ENCODE measurements at places on chromosomes 2 and 18.

- no peak overlapping the region for H3K27ac ChIP-seq
- no peaks in the 10 kb centered on the region for H3K27me3 ChIP-seq
- H3K4me1 ChIP-seq, result peaks cover 5% of the 10 kb centered on the region
- H3K4me3 ChIP-seq, result no peak overlapping the region
- peaks cover 5% of the 10 kb centered on the region for H3K36me3 ChIP-seq
- DNase-seq, result no peak
Observed at GRCh38 chr2:186558512-186559276, 31.2 kb upstream of the ITGAV start.

DNA sequence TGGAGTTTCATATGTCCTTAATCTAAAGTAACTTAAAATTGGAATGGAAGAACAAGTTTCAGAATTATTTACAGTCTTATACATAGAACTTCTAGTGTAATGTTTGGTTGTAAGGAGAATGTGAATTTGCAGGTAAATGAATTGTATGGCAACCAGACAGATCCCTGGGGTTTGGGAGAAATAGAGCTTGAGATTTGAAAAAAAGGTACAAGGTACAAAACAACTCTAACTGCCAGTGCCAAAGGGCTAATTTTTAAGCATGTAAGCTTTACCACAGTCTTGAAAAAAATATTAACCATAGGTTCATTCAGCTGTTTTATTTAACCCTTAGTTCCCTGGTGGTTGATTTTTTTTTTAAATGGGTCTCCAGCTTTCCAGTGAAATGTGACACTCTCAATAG lies 103.3 kb downstream of the ICA1L start:
- no peak overlapping the region for H3K27ac ChIP-seq
- DNase-seq, result no peak
- H3K36me3 ChIP-seq, result peaks cover 21% of the 10 kb centered on the region
- H3K27me3 ChIP-seq, result no peaks in the 10 kb centered on the region
- no peak overlapping the region for H3K4me3 ChIP-seq
- H3K4me1 ChIP-seq, result no peaks in the 10 kb centered on the region

DNA sequence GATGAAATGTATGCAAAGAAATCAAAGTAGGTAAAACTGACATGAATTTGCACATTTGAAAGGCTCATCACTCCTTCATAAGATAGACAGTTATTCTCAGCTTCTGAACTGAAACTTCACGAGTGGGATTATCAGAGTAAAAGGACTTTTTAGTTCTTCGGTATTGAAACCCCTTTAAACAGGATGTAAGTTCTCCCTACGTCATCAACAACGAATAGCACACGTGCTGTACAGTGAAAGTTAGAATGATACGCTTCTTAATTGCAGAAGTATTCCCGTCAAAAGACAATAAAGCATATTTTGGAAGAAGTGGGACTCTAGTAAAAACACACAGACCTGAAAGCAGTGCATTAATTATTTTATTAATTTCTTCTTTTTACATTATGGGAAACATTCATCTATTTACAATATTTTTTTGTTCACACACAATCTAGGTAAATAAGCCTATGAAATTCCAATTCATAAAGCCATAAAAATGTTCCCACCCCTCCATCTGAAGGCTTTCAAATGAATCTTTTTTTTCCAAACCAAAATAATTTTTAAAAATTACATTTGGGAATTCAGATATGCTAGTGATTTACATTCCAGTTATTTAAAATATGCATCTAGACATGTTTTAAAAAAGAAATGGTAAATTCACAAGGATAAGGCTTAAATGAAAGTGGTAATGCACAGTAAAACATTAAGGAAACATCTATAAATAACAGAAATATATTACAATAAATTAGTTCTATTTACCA lies 45.9 kb downstream of the TGIF1 start:
- no peak for DNase-seq
- H3K27ac ChIP-seq, result no peak overlapping the region
- H3K4me3 ChIP-seq, result no peak overlapping the region

- no peaks in the 10 kb centered on the region for H3K36me3 ChIP-seq
- DNase-seq, result no peak
- peaks cover 20% of the 10 kb centered on the region for H3K4me1 ChIP-seq
- H3K27me3 ChIP-seq, result no peaks in the 10 kb centered on the region
- H3K27ac ChIP-seq, result no peak overlapping the region
Observed at GRCh38 chr2:217440000-217440399, 562.8 kb downstream of the TNS1 start.

- H3K27ac ChIP-seq, result no peak overlapping the region
- H3K36me3 ChIP-seq, result no peaks in the 10 kb centered on the region
- no peaks in the 10 kb centered on the region for H3K27me3 ChIP-seq
- peaks cover 18% of the 10 kb centered on the region for H3K4me1 ChIP-seq
Observed at GRCh38 chr2:227095346-227095745, 68.7 kb downstream of the COL4A4 start.

DNA sequence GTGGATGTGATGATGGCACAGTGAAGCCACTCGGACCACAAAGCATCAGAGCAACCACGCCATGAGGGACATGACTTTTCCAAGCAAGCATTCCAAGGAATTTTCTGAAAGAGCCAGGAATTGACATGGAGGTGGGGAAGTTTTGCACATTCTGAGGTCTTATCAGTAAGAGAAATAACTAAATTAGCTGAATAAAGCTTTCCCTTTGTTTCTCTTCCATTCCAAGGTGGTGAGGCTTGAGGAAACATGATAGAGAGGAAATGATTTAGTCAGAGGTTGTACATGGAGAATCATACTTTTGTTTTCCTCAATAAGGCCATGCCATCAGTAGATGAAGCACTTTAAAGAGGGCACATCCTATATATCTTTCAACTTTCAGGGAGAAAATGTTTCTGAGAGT lies 115.7 kb upstream of the MMADHC start:
- no peak overlapping the region for H3K4me3 ChIP-seq
- no peak overlapping the region for H3K27ac ChIP-seq
- peaks cover 4% of the 10 kb centered on the region for H3K4me1 ChIP-seq
- H3K27me3 ChIP-seq, result no peaks in the 10 kb centered on the region
- DNase-seq, result no peak

DNA sequence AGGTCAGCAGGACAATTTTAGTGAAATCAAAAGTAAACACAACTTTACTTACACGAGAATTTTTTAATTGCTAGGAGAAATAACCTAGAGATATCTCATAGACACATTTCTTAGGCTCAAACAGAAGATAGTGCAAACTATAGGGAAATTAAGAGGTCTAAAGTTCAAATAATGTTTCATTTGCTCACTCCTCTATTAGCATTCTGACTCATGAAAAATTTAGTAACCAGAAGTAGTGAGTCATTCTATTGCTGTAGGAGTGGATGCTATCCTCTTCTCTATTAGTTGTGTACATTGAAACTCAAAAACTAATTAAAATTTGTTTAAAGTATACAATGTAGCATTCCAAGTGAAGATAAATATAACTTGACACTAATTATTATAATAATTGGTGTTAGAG lies 908.3 kb upstream of the TMEFF2 start:
- H3K4me1 ChIP-seq, result no peaks in the 10 kb centered on the region
- H3K27me3 ChIP-seq, result no peaks in the 10 kb centered on the region
- no peak for DNase-seq

- H3K4me1 ChIP-seq, result peaks cover 14% of the 10 kb centered on the region
- H3K27me3 ChIP-seq, result peaks cover 62% of the 10 kb centered on the region
- peak overlapping the region; percentile 77 for H3K4me3 ChIP-seq
- H3K27ac ChIP-seq, result no peak overlapping the region
- DNase-seq, result no peak
Observed at GRCh38 chr2:45653122-45653913, 1.8 kb downstream of the PRKCE start.

GRCh38 chr18:52531836-52532235 lies 191.8 kb downstream of the DCC start:
- H3K4me1 ChIP-seq, result peaks cover 1% of the 10 kb centered on the region
- no peak for DNase-seq
- no peaks in the 10 kb centered on the region for H3K36me3 ChIP-seq
- no peak overlapping the region for H3K4me3 ChIP-seq

DNA sequence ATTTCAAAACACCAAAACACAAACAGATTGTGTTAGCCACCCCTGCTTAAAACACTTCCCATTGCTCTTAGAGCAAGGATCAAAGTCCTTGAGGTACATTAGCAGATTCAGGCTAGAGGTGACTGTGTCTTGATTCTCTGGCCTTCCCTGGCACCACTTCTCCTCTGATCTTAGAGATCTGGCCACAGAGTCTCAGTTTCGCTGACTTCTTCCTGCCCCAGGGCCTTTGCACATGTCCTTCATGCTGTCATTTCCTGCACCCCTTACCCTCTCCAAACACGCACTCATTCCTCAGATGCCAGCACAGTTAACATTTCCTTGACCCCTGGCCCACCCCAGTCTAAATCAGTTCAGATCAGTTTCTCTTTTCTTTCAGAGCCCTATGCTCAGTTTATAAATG lies 16.9 kb downstream of the CXCR4 start:
- no peak for DNase-seq
- H3K27ac ChIP-seq, result no peak overlapping the region
- peaks cover 3% of the 10 kb centered on the region for H3K27me3 ChIP-seq
- no peak overlapping the region for H3K4me3 ChIP-seq

GRCh38 chr2:201947287-201947686 lies 86.4 kb upstream of the FZD7 start:
- peaks cover 15% of the 10 kb centered on the region for H3K4me1 ChIP-seq
- no peaks in the 10 kb centered on the region for H3K36me3 ChIP-seq
- H3K27me3 ChIP-seq, result peaks cover 8% of the 10 kb centered on the region
- DNase-seq, result no peak

- H3K27ac ChIP-seq, result no peak overlapping the region
- DNase-seq, result no peak
- no peak overlapping the region for H3K4me3 ChIP-seq
- no peaks in the 10 kb centered on the region for H3K4me1 ChIP-seq
- no peaks in the 10 kb centered on the region for H3K36me3 ChIP-seq
Observed at GRCh38 chr2:159971365-159972152, 90.9 kb downstream of the PLA2R1 start.

GRCh38 chr2:154960802-154961583 lies 262.5 kb downstream of the KCNJ3 start:
- H3K27me3 ChIP-seq, result no peaks in the 10 kb centered on the region
- no peak overlapping the region for H3K4me3 ChIP-seq
- no peak for DNase-seq
- peaks cover 8% of the 10 kb centered on the region for H3K4me1 ChIP-seq

DNA sequence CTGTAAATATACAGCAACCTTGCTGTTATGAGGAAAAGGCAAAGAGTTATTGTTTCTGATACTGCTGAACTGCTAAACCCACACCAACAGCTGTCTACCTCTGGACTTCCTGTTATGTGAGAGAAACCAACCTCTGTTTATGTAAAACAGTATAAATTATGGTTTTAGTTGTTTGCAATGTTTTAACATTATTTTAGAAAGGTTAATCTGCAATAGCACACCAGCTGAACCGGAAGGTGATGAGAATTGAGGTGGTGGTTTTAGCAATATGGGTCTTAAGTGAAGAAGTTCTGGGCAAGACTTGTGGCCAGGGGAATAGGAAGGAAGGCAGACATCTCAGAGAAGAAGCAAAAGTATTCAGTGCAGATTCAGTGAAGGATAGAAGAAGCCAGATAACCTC lies 237.8 kb downstream of the PLCL1 start:
- H3K4me3 ChIP-seq, result no peak overlapping the region
- H3K36me3 ChIP-seq, result peaks cover 7% of the 10 kb centered on the region
- no peaks in the 10 kb centered on the region for H3K27me3 ChIP-seq
- DNase-seq, result no peak
- H3K27ac ChIP-seq, result no peak overlapping the region
- peaks cover 19% of the 10 kb centered on the region for H3K4me1 ChIP-seq

DNA sequence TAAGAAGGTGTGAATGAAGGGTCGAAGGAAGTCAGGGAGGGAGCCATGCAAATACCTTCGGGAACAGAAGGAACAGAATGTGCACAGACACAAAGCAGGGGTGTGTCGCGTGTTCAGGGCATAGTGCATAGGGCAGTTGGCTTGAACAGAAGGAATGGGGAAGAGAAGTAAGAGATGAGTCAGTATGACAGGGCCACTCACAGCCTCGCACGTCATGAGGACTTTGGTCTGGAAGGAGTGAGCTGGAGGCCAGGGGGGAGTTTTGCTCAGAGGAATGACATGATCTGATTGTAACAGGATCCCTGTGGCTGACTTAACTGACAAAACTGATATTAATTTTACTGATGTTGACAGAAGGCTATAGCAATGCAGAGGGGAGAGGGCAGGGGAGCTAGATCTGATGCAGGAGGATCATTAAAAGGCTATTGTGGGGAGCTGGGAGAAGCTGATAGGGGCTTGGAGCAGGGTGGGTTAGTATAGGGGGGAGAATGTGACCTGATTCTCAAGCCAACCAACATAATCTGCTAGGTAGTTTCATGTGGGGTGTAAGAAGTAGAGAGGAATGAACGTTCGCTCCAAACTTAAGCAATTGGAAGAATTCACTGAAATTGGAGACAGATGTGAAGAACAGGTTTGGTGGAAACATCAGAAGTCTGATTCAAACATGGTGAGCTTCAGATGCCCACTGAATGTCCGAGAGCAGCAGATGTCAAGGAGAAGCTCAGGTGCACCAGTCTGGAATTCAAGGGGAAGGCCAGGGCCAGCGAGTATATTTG lies 60.4 kb upstream of the COPS8 start:
- H3K27ac ChIP-seq, result no peak overlapping the region
- H3K27me3 ChIP-seq, result peaks cover 14% of the 10 kb centered on the region
- H3K4me1 ChIP-seq, result no peaks in the 10 kb centered on the region
- H3K4me3 ChIP-seq, result no peak overlapping the region
- no peak for DNase-seq
- H3K36me3 ChIP-seq, result no peaks in the 10 kb centered on the region

DNA sequence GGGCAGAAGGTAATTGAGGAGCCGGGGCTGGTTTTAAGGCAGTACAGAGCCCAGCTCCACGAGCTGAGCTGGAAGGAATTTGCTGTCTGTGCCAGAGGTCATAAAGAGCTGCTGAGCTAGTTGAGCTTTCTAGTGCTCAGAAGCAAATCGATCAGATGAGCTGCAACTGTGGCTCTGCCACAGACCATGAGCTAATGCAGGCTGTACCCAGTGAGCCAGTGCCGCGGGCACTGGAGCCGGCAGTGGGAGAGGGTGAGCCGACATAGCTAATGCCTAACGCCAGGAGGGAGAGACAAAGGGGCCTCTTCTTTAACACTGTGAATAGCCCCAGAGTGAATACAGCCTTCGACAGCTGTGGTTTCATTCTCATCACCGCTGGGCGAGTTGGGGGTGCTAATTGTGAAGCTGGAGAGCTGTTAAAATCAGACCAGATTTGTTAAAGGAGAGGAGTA lies 410.1 kb upstream of the TCF4 start:
- no peaks in the 10 kb centered on the region for H3K4me1 ChIP-seq
- no peaks in the 10 kb centered on the region for H3K36me3 ChIP-seq
- no peak overlapping the region for H3K27ac ChIP-seq
- H3K4me3 ChIP-seq, result no peak overlapping the region

DNA sequence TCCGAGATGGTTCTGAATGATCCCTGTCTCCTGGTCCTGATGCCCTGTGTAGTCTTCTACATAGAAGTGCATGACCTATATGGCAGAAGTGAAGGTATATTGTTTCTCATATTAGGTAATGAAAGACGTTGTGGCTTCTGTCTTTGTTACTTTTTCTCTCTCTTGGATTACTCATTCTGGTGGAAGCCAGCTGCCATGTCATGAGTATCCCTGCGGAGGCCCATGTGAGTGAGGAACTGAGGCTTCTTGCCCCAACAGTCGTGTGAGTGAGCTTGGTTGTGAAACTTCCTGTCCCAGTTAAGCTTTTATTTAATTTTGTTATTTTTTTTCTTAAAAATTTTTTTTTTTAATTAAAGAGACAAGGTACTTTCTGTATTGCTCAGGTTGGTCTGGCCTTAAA lies 134.7 kb downstream of the UBR3 start:
- H3K4me3 ChIP-seq, result no peak overlapping the region
- H3K27me3 ChIP-seq, result no peaks in the 10 kb centered on the region
- H3K27ac ChIP-seq, result no peak overlapping the region
- peaks cover 2% of the 10 kb centered on the region for H3K4me1 ChIP-seq
- no peak for DNase-seq
